Thoracic aorta (tissue), 2 donors: ENCODE measurements at places on chromosomes 7 and 10. TPM values are rescaled to one million over a fixed set of nuclear protein-coding genes. Genes with fewer than 3 reads are reported as not detected.

DNA sequence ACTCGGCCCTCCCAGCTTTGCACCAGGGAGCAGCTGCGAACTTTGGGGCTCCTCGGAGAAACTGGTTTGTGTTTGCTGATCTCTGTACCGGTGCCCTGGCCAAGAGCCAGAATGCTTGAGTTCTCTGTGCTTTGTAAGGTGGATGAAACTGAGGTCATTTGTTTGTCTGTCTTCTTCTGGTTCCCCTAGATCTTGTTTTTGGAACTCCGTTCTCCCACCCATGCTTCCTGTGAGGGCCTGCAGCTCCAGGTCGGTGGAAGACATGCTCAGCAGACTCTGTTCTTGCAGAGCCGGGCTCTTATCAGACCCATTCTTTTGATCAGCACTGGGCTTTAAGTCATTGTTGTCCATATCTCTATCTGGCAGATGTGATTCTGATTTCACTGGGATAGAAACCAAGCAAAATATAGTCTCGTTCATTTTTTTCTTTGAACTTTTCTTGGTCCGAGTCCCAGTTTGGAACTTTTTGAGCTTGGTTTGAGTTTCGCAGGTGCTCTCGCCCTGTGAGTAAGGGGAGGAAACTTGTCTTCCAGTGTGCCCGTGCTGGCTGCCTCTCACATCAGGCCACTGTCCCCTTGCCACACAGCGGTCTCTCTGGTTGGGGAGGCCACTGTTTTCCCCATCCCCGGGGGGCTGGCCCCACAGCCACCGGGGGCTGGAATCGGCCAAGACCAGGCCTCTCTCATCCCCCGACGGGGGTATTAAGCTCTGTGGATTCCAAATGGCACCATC lies 31.2 kb downstream of the JCAD start:
- DNase-seq, result no peak
- peak overlapping the region; percentile 68 for H3K27ac ChIP-seq
- H3K36me3 ChIP-seq, result no peaks in the 10 kb centered on the region
- peak overlapping the region; percentile 44 for H3K4me3 ChIP-seq
- H3K4me1 ChIP-seq, result peaks cover 34% of the 10 kb centered on the region

DNA sequence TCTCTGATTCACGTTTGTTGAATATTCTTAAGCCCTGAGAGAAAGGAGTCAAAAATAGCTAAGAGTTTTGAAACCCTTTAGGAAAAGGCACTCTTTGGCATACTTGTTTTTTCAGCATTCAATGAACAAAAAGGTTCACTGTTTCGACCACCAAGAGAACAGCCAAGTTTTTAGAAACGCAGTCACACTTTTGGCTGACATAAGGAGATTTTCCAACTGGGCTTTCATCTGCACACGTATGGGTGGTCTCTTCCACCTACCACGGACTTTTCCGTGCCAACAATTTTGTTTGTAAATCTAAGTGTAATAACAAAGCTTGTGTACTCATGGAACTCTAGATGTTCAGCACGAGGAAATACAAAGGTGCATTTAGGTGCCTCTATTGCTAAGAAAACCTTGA lies 270.3 kb downstream of the WDR11 start:
- no peak overlapping the region for H3K27ac ChIP-seq
- no peak for DNase-seq
- H3K4me1 ChIP-seq, result no peaks in the 10 kb centered on the region
- H3K27me3 ChIP-seq, result no peaks in the 10 kb centered on the region
- H3K36me3 ChIP-seq, result no peaks in the 10 kb centered on the region

- DNase-seq, result no peak
- H3K4me3 ChIP-seq, result no peak overlapping the region
- H3K27ac ChIP-seq, result no peak overlapping the region
- H3K36me3 ChIP-seq, result no peaks in the 10 kb centered on the region
- no peaks in the 10 kb centered on the region for H3K4me1 ChIP-seq
These were observed 55.2 kb downstream of the SAMD9 start for GRCh38 chr7:93062599-93062998.

DNA sequence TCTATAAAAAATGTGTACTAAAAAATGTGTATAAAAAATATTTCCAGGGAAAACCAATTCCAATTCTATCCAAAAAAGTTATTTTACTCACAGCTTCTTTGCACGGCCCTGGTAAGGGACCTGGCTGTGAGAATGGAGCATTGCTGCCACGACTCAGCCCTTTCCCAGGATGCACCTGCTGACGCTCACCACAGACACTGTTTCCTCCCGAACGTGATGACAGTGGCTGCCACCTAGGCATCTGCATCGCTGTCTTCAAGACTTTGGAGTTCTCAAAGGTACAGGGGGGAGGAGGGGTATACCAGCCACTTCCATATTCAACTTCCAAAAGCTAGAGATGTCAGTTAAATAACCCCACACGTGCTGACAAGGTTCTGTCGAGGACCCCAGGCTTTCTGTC lies 23.9 kb upstream of the PTPRN2 start:
- H3K27ac ChIP-seq, result no peak overlapping the region
- no peak overlapping the region for H3K4me3 ChIP-seq
- peaks cover 3% of the 10 kb centered on the region for H3K4me1 ChIP-seq
- no peaks in the 10 kb centered on the region for H3K36me3 ChIP-seq

GRCh38 chr10:127973791-127974311 lies 66.9 kb downstream of the PTPRE start:
- H3K27me3 ChIP-seq, result no peaks in the 10 kb centered on the region
- DNase-seq, result no peak
- peaks cover 25% of the 10 kb centered on the region for H3K4me1 ChIP-seq
- H3K4me3 ChIP-seq, result no peak overlapping the region
- no peaks in the 10 kb centered on the region for H3K36me3 ChIP-seq
- H3K27ac ChIP-seq, result no peak overlapping the region

DNA sequence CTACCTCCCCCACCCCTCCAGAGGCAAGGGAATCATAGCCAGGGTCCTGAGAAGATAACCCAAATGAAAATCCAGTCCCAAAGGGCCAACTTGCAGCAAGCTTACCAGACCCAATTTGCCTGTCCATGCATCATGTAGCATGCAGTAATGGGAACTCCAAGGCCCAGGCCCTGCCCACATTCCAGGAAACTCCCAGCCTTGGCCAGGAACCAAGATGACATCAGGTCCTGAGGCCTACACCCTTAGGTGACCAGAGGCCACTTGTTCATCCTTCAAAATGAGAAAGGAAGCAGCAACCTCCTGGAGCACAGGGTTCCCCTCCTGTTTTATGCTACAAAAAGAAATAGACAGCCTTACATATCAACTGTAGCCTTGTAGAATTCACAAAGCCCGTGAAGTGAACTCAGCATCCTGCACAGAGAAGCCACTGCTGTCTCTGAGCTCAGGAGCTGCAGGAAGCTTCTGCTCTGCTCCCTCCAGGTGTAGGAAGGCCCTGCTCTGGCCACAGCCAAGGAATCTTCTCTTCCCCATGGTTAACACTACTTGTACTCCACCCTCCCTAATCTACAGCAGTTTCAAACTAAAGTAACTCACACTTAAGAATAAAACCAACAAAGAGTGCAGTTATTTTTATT lies 30.3 kb upstream of the GRB10 start:
- H3K36me3 ChIP-seq, result no peaks in the 10 kb centered on the region
- H3K27me3 ChIP-seq, result no peaks in the 10 kb centered on the region
- peaks cover 4% of the 10 kb centered on the region for H3K4me1 ChIP-seq
- H3K27ac ChIP-seq, result no peak overlapping the region
- peak; percentile 34 for DNase-seq

The SEMA3A gene
- 1.1 TPM for total RNA-seq

The MARVELD1 gene
- 97.9 TPM for total RNA-seq
